ENCODE measurements at places on chromosomes 12 and 14.

DNA sequence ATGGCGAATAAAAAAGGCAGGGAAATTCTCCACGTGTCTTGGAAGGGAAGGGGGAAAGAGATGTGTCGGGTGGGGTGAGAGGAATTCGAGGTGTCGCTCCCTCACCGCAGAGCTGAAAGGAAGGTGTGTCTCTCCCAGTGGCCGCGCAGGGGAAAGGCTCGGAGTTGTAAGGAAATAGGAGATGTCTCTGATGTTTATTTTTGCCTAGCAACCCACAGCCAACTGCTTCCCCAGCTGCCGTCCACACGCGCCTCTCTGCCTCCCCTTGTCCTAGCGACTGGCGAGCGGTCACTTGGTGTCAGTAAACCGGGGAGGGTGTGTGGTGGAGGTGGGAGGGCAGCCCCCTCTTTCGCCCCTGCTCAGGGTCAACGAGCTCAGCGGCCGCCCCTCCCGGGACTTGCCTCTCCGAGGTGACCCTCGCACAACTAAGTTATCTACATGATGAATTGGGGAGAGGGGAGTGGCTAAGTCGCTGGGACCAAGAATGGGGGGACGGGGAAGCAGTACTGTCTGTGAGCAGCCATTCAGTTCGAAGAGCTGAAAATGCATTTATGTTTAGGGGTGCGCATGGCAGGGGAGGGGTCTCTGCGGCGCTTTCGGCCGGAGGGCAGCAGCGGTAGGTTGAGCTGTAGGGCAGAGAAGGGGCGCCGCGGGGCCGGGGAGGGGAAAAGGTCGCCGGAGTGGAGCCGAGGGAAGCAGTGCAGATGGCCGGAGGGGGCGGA lies 585 bp upstream of the DYRK2 start:
- DNase-seq = no peak

GRCh38 chr14:97432586-97432985 lies 635.4 kb downstream of the VRK1 start:
- DNase-seq = no peak

- DNase-seq = no peak
Observed at GRCh38 chr12:19251481-19252132, 122.1 kb downstream of the PLEKHA5 start.

DNA sequence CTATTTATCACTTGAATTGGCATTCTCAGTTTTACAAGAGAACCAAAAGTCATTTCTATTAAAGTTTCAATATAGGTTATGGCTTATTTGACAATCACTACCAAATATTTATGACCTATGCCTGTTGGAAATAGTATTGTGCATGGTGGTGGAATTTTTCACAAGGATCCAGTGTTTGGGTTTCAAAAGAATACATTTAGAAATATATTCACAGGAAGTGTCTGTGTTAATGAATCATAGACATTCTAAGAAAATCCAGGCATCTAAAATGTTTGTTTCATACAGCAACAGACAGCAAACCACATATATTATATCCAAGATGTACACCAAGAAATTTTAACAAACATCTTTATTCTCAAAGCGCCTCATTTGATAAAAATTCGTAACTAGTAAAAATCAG lies 92.7 kb downstream of the MED13L start:
- no peak for DNase-seq

DNA sequence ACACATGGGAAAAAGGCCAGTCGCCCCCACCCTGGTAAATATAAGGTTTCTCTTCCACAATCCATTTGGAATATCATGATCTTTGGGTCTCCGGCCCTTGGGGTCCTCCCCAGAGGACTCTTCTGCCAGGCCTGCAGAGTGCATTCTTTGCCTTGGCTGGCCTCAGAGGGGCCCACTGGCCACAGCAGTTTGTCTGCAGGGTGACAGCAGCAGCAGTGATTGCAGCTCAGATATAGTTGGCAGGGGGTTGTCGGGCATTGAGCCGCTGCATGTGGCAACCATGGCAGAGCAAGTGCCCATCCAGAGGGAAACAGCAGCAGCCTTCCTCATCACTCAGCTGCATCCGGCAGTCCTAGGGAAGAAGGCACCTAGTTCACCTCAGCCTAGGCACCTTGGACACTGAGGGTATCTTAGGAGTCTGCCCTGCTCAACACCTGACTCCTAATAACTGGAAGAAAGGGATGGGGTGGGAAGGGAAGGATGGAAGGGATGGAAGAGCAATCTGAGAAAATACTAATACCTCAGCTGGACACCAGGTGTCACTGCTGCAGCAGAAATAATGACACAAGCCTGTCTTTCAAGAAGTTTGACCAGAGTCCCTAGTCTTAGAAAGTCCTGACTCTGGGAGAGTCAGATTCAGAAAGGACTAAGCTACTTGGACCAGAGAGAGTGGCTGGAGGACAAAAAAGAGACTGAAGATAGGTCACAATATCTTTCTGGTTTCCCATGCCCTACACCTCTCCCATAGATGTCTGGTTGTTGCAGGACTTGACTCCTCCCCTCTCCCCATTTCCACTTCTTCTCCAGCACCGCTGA lies 8.9 kb downstream of the AJUBA start:
- no peak for DNase-seq

GRCh38 chr12:94041850-94042249 lies 106.5 kb upstream of the PLXNC1 start:
- no peak for DNase-seq

GRCh38 chr12:130809791-130810190 lies 29.3 kb downstream of the STX2 start:
- no peak for DNase-seq

GRCh38 chr14:93707475-93707874 lies 80.8 kb downstream of the PRIMA1 start:
- peak; percentile 74 for DNase-seq

GRCh38 chr12:125340791-125341190 lies 275.6 kb downstream of the AACS start:
- DNase-seq = no peak

GRCh38 chr12:44611538-44611937 lies 264.6 kb downstream of the NELL2 start:
- DNase-seq = no peak

- DNase-seq = no peak
Observed at GRCh38 chr12:86286119-86286518, 29.9 kb upstream of the MGAT4C start.

GRCh38 chr12:47413806-47414205 lies 292.0 kb downstream of the RPAP3 start:
- no peak for DNase-seq

DNA sequence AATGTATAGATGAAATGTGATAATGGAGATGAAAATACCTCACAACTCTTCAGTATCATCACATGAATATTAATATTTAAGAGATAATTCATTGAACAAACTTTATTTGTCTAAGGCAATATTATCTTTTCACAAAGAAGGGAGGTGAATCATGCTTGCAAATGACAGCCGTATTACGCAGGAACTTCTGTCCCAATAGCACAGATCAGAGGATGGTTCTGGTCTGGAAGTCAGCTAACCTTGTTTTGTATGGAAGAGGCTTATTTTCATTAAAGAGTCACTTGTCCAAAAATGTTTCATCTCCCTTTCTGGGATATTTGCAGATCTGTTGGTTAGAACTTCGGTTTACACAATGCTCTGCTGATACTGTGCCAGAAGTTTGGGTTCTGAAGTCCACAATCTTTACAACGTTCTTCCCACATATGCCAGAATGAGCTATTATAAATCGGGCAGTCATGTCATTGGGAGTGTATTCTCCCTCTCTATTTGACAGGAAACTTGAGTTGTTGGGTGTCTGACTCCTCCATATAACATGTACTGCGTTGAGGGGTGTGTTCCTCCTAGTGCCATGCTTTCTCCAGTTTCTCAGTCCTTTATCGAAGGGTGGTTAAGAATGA lies 29.8 kb downstream of the YY1 start:
- DNase-seq = no peak

DNA sequence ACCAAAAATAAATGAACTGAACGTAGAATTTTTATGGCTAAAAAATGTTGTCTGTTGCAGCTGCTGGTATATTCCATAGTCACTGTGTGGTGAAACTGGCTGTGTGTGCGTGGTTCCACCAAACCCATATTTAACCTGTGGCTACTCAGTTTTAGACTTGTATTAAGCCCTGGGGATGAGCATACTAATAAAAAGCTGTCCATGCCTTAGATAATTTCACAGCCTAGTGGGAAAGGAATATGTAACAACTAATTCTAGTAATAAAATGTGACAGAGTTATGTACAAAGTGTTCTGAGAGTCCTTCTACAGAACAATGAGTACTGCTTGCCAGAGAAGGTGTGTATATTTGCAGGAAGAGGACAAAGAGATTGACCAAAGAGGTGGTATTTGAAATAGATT lies 125.5 kb downstream of the TMTC3 start:
- DNase-seq = no peak

- no peak for DNase-seq
Observed at GRCh38 chr12:68568922-68569569, 41.7 kb upstream of the RAP1B start.

Measured in esophagus muscularis mucosa (tissue), 4 donors.